ENCODE measurements at places on chromosomes 13 and 19.
A peak's percentile ranks its signal among the peaks of the same experiment; 100 is the strongest.

DNA sequence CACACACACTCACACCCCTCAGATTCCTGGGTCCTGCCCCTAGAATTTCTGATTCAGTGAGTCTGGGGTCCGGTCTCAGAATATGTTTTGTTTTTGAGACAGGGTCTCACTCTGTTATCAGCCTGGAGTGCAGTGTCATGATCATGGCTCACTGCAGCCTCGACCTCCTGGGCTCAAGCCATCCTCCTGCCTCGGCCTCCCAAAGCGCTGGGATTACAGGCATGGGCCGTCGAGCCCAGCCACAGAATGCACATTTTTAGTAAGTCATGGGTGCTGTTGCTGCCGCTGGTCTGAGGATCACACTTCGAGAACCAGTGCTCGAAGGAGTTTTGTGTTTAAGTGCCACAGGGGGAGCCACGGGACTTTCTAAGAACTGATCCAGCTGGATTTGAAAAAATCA, 22.1 kb upstream of the TNFSF14 start:
- DNase-seq = no peak

GRCh38 chr19:39403331-39404312, 3.0 kb upstream of the ZFP36 start:
- peak; percentile 50 for DNase-seq

DNA sequence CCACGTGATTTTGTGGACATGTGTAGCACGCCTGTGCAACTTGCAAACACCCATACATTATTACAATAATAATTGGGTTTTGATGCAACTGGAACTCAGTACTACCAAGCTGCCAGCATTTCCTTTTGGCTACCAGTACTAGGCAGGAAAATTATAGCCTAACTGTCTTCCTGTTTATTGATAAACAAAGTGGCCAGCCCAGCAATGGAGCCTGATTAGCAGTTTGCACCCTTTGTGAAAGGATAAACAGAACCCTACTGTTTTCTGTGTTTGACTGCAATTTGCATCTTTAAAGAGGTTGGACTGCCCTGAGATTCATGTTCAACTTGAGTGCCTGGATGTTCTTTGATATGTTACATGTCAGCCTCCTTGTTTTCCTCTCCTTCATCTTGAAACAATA, 173.9 kb downstream of the ZIC5 start:
- DNase-seq = no peak

GRCh38 chr13:57056601-57057180, 84.0 kb upstream of the PRR20A start:
- DNase-seq = no peak

DNA sequence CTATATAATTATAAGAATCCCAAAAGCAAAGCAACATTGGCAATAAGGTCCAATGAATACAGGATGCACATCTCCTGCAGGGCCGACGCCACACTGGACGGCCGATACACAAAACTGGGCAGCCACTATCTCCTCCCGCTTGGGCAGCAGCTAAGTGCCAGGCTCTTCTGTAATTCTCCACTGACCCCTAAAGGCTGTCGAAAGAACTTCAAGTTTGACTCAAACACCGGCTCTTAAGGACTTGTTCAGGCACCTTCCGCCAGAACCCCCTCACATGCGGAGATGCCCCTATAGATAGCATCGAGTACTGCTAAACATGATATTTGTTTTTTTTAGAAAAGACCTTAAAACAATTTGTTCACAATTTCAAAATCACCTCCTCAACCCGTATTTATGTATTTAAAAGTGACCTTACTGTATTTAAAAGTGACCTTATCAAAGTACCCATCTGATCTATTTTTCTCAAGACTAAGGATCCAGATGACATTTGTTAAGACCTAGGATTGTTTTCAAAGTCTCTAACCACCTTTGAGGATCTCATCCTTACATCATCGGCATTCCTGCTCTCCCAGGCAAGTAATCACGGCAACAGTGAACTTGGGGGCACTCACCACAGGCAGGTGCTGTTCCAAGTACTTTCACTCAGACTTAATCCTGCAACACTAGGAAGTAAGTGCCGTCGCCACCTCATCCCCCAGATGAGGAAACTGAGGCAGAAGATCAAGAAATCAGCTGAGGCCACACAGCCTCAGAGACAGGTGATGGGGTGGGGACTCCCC, 77.8 kb downstream of the TUBGCP3 start:
- peak; percentile 18 for DNase-seq

DNA sequence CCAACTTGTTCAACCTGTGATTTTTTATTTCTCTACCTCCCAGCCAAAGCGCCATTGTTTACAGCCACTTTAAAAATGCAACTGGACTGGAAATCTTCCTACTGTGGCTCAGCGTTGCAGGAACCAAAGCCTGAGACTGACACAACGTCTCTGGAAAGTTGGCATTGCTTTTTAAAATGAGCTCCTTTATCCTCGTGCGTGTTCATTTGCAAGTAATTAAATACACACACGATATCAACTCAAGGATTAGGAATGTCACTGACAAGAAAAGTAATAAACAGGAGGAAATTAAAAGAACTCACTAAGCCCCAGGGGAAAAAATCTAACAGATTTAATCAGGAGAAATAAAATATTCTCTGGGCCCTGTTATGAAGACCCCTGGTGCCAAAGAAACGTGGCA, 184.6 kb upstream of the IRS2 start:
- DNase-seq = no peak

DNA sequence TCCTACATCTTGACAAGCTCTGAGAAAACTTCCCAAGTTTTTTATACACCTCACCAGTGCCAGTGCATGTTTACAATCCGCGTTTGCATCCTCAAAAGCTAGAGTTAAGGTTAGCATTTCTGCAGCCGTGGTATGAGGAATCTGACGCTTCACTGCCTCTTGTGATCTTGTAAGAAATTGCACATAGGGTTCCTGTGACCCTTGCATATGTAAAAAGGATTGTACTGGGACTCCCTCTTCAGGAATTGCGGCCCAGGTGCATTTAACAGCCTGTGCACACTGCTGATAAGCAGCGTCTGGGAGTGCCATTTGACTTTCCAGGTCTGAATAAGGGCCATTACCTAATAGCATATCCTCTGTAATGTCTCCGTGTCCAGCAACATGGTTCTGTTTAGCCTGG, 15.3 kb downstream of the FPR3 start:
- DNase-seq = no peak

- DNase-seq = no peak
Measured at GRCh38 chr13:59461411-59461810, 702.3 kb downstream of the DIAPH3 start.

DNA sequence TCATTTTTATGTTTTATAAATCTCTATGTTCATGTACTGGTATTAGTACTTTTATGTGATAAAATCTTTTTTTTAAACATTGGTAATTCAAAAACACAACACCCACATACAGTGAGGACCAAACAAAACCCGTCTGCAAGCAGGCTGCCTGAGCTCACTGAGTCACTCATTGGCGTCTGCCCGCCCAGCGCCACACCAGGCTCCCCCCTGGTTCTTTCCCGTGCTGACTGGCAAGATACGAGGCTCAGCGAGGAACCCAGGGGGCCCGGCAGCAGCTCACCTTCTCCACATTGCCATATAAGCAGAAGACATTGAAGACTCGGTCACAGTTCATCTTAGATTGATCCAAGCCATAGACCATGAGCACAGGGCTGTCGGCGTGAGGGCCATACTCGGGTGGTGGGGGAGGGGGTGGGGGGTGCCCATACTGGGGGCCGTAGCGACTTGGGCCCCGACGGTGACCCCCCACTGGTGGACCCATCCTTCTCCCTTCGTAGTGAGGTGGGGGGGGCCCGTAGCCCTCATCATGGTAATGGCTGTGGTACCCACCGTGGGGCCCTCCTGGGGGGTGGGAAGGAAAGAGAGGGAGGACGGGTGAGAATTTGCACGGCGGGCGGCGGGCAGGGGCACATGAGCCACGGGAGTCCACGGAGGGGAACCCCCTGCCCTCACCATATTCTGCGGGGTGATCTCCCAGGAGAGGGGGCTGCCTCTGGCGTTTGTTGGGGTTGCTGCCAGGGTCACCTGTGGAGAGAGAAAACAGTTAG, 8.4 kb upstream of the ECH1 start:
- DNase-seq = no peak

DNA sequence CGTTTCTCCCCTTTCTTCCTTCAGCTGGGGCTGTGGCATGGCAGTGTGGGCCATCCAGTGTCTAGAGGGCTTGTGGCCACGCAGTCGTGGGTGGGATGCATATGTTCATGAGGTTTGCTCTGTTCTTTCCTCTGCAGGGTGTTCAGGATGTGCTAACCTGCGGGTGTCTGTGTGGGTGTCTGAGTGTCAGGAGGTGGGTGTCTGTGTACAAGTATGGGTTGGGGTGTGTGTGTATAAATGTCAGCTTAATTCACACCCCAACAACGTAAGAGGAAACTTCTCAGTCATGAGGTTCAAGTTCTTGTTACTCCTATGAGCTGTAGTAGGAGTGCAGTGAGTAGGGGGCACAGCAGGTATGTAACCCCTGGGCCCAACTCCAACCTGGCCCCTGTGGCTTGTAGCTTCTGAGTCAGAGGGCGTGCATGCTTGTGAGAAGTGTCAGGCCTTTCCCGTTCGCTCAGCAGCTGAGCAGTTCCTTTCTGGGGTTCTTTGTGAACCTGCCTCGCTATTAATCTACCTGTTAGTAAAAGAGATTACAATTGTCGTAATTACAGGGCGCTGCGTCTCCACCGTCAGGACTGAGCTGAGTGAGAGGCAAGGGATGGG, 49.1 kb downstream of the NFIX start:
- DNase-seq = no peak

All from amygdala (tissue), 56 donors.